Fibroblast of skin of scalp (primary cell): ENCODE measurements at places on chromosomes 1 and 21.
A peak's percentile ranks its signal among the peaks of the same experiment; 100 is the strongest.

GRCh38 chr1:231541842-231542241 lies 13.4 kb downstream of the TSNAX start:
- DNase-seq = peak; percentile 7

DNA sequence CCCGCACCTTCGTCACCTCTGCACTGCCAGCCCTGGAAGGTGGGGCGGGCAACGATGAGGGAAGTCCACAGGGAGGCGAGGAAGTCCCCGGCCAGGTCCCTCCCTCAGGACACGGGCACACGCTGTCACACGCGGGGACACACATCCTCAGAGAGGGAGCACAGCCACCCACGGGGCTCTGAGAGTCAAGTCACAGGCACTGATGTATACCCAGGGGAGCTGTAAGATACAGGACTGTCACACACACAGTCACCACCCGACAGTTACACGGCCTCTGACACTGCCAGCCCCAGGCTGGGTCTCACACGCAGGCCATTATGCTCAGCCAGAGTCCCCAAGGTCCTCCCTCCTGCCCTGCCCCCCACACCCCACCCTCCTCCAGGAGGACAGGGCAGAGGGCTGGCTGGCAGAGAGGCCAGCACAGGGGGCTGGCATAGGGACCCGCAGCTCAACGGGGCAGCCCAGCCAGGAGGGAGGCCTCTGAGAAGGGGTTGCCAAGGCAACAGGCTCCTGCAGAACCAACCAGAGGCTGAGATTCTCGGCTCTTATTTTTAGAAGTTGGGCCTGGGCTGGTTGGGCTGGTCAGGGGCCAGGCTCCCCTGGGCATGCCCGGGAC lies 17.7 kb upstream of the ADGRB2 start:
- no peak for DNase-seq

- DNase-seq = peak; percentile 75
Measured at GRCh38 chr1:93576346-93576745, 105.3 kb downstream of the BCAR3 start.

DNA sequence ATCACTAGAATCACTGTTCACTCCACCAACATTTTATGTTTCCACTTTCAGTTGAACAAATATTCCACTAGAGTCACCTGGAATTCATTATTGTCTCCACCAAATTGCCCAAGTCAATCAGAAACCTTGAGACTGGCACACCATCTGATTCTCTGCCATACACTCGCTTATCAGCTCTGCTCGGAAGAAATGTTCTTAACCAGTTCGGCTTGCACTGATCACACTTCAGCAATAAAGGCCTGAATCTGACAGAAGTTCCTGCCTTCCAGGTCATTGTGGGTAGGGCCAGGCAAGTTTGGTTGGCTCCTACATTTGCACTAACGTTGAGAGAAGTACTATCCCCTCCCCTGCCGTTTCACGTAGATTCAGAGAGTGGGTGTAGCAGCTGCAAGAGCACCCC lies 10.0 kb downstream of the TPM3 start:
- no peak for DNase-seq

DNA sequence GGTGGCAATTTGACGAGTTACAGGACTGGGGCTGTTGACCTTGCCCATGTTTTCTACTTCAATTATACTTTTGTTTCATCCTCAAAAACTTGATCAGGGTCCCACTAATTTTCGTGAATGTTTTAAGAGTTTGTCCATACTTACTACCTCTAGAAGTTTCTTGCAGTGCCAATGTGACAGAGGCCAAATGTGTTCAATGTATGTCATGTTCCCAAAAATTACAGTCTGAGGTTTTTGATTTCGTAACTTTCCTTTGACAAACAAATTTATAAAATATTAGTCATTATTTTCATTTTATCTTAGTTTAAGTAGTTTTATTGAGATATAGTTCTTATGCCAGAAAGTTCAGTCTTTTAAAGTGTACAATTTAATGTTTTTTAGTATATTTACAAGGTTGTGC lies 15.3 kb downstream of the VPS13D start:
- DNase-seq = peak; percentile 13

GRCh38 chr1:11156441-11156840 lies 32.7 kb upstream of the ANGPTL7 start:
- no peak for DNase-seq

DNA sequence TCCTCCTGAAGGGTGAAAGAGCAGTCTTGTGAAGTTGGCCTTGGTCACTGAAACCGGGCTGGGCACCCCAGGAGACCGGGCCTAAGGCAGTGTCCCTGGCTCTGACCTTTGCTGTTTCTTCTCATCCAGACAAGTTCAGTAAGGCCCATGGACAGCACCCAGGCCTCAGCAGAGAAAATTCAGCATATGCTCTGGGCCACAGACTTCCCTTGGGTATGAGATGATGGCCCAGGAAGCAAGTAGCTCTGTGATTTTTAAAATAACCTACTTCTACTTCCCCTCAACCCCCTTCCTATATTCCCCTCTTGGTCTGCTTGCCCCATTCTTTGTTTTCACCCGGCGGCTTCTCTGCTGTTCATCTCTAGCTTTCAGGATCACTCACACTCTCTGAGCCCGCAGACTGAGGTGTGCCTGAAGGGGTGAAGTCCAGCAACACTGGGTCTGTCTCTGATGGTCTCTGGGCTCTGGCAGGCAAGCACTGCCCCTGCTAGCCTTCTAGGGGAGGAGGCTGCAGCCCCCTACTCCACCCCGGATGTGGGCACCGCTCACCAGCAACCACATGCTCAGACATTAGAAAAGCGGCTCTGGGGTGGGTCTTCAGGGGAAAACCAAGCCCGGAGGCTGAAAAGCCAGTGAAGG lies 2.9 kb upstream of the GPR25 start:
- no peak for DNase-seq

DNA sequence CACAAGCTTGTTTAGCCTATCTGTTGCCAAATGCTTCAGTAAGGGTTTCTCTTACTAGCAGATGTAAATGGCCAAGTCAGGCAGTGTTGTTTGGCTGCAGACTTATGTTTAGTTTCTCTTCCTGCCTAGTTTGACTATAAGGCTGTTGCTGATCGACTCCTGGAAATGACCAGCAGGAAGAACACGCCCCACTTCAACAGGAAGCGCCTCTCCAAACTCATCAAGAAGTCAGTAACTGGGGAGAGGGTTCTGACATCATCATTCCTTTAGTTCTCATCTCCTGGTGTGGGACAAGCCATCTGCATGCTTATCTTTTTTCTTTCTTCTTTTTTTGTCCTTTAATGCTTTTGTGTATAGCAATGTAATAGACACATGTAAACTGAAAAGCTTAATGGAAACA lies 25.1 kb downstream of the RRP1B start:
- DNase-seq = no peak

DNA sequence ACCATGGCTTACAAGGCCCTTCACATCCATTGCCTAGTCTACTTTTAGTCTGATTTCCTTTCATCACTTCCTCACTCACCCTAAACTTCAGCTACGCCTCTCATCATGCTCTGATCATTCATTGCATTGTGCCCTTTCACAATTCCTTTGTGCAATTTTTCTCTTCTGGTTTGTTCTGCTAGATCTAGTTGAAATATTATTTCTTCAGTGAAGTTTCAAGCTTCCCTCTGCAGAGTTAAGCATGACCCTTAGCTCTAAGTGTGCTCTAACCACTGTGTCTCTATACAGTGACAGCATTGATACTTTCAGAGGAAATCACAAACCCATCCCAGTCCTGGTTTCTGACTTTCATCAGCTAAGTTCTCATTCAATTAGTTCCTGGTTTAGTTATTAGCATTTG lies 166.1 kb downstream of the PLA2G4A start:
- no peak for DNase-seq

GRCh38 chr1:172180501-172181285 lies 239.8 kb upstream of the C1orf105 start:
- DNase-seq = peak; percentile 67

DNA sequence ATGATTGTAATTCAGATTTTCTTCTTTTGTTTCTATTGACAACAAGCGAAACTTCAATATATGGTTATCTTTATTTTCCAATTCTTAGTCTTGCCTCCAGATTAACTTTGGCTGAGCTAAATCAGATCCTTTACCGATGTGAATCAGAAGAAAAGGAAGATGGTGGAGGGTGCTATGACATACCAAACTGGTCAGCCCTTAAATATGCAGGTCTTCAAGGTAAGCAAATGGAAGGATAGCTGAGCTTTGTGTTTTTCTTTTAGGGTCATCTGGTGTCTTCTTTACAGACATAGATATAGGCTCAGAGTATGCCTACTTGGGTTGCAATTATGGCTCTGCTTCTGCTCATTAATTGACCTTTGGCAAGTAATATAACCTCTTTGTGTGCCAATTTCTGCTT lies 37.7 kb downstream of the AGL start:
- DNase-seq = no peak

GRCh38 chr21:37837381-37837780 lies 78.9 kb downstream of the KCNJ6 start:
- DNase-seq = no peak

- DNase-seq = no peak
Measured at GRCh38 chr1:242055749-242056320, 56.9 kb upstream of the MAP1LC3C start.

DNA sequence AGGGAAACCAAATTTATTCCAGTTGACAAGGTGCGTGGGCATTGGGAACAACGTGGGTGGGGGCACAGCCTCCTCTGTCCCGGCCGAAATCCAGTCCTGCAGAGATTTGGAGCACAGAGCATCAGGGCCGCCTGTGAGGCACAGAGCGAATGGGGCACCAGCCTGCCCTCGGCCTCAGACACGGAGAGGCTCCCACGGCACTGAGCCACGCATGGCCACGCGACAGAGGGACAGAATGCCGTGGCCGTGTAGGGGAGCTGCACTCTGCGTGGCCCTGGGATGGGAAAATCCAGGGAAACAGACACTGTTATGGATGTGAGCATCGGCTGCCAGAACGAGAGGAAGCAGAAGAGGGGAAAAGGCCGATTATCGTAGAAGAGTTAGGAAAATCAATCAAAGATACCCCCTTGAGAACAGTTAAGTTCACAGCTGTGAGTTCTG lies 13.5 kb upstream of the C1orf159 start:
- no peak for DNase-seq

DNA sequence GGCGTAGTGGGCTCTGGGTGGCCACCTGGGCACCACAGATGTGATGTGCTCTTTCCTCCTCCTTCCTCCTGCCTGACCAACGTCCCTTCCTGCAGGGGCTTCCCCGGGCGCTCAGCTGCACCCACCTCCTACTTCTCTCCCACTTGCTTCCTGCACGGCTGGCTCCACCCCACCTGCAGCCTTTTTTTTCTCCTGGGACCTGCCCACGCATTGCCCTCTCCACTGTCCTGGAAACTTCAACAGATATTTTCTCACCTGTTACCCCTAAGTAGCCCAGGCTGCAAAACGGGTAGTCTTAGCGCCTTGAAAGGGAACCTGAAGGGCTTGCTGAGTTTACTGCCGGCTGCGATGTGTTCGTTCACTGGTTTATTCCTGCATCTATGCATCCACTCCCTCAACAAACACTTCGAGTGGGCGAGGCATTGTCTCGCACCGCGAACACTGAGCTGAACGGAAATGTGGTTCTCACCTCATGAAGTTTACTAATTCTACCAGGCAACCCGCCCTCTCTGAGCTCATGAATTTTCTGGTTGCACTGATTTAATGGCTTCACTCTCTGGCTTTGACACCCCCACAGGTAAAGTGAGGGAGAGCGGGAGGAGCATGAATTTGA lies 23.6 kb downstream of the ZBTB18 start:
- no peak for DNase-seq

GRCh38 chr1:17212487-17213121 lies 7.7 kb downstream of the PADI1 start:
- DNase-seq = peak; percentile 96

DNA sequence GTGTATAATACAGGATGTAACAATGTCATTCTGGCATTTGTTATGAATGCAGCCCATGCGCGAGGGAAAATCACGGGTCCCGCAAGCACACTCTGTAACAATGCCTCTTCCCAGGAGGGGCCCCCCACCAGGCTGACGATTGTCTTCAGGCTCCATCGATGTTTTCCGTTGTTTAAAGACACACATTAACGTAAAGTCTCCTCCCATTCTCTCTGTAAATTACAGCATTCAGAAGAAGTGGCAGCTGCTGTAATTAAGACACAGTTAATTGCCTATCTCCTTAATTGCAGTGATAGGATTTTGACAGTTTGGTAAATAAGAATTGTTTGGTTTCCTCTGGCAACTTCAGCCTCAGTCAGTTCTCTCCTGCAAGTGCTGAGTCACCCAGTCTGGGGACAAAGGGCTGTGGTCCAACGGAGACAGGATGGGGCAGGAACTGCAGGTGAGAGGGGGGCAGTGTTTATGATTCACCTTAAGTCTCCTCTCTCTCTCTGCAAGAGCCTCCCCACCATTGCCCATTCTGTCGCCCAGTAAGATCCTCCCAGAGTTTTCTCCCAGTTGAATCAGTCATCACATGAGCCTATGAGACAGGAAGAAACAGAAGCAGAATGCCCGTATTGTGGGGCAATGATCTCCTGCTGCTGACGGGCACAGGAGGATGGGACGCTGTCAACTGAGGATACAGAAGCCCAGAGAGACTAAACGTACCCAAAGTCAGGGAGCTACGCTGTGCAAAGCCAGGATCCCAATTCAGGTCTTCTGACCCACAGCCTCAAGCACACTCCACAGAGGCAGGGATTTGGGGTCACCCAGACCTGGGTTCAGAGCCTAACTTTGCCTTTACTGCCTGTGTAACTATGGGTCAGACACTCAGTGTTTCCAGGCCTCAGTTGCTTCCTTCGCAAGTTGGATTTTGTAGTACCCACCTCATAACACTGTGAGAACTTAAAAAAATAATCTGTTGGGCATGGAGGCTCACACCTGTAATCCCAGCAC lies 110.0 kb downstream of the ADSS2 start:
- no peak for DNase-seq

DNA sequence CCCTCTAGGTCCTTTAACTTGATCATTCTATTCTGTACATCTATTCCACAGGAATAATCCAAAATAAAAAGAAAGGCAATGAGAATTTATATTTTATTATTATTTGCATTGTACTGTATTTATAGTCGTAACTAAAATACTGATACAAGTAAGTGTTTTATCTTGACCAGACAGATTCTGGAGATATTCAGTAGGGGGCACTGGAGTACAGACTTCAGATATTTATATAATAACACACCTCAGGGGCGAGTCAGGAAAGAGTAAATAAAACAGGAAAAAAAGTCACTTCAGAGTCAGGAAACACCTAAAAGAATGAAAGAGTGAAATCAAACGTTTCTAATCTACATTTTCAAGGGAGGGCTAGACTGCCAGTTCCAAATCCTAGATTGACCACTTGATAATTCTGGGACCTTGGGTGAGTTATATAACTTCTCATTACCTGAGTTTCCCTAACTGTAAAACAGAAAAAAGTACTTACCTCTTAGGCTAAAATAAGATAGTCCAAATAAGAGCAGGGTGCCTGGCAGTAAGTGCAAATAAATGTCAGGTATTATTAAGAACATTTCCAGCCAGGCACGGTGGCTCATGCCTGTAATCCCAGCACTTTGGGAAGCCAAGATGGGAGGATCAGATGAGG lies 31.1 kb upstream of the MTF1 start:
- DNase-seq = peak; percentile 35
